GM03348 (cell line): ENCODE measurements at places on chromosomes 11 and 22.
A peak's percentile ranks its signal among the peaks of the same experiment; 100 is the strongest.

DNA sequence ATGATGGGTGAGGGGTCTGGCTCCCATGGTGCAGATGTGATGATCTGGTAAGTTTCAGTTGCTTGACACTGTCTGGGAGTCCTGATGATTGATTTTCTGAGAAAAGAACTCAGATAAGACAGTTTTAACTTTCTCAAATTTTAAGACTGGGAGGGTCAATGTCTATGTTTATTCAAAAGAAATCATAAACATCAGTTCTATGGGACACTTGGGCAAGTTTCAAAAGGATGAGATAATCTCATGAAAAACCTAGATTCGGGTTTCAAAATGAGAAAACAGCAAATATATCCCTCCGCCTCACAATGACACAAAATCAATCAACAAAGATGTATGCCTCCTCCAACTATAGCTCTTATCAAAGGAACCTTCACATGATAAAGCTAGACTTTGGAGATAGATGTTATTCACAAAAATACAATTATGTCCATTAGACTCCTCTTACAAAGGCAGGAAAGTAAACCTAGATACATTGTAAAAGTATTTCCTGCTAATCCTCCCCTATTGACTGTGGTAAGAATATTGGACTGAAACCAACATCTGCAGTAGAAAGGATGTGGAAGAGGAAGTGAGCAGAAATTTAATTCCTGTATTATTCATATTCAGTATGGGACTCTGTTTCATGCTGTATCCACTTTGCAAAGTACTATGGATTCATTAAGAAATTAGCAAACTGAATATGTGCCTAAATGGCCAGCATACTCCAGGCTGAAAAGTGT lies 21.6 kb downstream of the SVIP start:
- DNase-seq = no peak

DNA sequence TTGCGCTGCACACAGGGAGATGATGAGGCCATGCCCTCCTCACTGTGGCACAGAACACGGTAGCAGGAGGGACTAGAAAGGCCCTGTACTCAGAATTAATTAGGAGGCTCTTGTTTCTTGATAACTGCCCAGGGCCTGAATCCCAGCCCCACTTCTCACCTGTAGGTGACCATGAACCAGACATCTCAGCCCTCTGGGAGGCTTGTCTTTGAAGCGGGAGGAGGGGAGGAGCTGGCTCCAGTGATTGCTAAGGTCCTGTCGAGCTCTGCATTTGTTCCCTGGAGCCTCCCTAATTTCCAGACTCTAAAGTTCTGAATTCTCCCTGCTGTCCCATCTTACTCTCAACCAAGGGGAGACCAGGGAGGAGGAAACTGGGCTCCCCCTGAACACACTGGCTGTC lies 19.8 kb upstream of the OAF start:
- no peak for DNase-seq

DNA sequence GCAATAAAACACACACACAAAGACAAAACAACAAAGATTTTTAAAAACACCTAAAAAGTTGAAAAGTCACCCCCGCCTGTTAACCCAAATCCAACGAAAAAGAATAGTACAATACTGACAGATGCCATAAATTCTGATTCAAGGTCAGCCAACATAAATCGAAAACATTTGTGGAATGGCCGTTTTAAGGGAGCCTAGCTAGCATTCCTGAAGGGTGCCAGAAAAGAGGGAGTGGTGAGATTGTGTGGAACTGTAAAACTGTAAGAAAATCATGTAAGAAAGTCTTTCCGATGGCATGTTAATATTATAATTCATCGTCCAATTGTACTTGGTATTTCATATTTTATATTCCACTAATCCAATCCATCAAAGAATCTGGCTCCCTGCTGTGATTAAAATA lies 75.1 kb downstream of the RAB38 start:
- peak; percentile 41 for DNase-seq

DNA sequence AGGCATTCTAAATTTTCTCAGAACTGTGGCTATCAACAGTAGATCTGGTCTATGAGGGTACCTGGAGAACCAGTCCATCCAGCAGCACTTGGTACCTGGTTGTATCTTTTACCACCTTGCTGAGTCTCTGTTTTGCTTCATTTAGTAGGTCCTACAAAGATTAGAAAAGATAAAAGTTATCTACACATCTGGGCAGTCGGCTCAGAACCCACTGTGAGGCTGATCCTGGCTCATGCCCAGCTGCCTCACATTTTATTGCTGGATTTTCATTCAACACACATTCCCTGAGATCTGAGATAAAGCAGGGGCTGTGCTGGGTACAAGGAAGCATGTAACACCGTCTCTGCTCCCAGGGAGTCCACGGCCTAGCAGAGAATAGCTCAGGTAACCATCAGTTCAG lies 27.5 kb downstream of the ATP6V1E1 start:
- DNase-seq = no peak

DNA sequence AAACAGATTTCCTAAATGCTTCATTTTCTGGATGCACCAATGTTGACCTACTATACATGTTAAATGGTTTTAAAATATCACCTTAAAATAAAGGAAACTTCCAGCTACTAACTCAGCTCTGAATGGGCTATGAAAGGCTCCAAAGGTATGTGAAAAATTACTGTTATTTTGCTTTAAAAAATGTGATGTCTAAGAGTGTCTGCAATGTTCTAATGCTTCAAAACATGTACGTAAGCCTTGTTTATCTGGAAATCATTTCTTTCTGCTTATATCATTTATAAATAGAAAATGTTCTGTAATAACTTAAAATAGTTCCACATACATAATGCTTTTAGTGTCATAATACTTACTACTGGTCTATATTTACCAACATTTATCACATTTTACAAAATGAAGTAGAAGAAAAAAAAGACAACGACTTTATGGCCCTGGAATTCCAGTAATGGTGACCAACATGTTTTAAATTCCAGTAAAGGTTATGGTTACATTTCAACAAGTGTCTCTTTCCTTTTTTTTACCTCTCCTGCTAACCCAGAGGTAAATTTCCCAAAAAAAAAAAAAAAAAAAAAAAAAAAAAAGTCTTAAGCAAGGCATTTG lies 2.5 kb downstream of the BDNF start:
- DNase-seq = no peak

- peak; percentile 49 for DNase-seq
Observed at GRCh38 chr11:69541501-69542313, 60.2 kb downstream of the LINC01488 start.

- no peak for DNase-seq
Observed at GRCh38 chr11:61838501-61838900, 10.4 kb downstream of the FADS2 start.

- DNase-seq = no peak
Observed at GRCh38 chr11:13923716-13924650, 38.5 kb upstream of the SPON1 start.

- no peak for DNase-seq
Observed at GRCh38 chr22:35328472-35328885, 28.8 kb downstream of the TOM1 start.

- no peak for DNase-seq
Observed at GRCh38 chr11:46676436-46677158, 23.8 kb downstream of the ARHGAP1 start.

GRCh38 chr11:84019571-84020194 lies 733.5 kb upstream of the CCDC90B start:
- peak; percentile 50 for DNase-seq

DNA sequence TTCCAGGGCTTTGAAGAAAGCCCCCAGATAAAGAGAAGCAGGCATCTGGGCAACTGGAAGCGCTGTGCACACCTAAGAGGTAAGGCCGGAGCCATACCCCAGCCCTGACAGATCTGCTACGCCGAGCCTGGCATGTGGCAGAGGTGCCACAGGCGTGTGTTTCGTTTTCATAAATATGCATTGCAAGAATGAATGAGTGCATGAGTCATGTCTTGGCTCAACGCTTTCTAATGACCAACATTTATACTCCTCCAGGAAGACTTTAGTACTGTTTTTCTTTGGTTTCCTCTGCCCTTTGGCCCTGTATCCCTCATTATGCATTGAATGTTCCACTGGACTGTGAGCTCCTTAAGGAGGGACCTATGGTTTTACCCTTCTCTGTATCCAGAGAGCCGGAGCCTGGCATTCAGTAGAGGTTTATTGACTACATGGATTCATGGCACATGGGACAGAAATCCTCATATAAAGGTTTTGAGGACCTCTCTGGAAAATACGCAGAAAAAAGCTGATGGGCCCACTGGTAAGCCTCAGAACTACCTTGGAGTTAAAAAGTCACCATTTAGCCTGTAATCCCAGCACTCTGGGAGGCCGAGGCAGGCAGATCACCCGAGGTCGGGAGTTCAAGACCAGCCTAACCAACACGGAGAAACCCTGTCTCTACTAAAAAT lies 38.9 kb upstream of the CSNK2A3 start:
- DNase-seq = peak; percentile 72

- DNase-seq = no peak
Observed at GRCh38 chr11:124656774-124657630, 16.5 kb downstream of the SIAE start.

DNA sequence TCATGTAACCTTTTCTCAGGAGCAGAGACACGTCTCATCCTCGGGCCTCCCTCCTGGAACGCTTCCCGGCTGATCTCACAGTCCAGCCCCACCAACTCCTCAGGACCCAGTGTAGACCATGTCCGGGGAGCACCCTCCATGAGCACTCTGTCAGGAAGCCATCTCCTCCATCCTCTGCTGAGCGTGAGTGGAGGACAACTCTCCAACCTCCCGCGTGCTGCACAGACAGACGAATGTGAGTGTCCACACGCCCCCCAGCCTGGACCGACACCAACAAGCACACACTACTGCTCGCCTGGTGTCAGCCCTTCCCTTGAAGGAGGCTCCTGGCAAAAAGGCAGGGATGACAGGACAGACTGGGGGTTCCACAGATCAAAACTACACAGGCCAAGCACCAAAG lies 86.6 kb downstream of the SHANK2 start:
- DNase-seq = no peak

- no peak for DNase-seq
Observed at GRCh38 chr11:110207123-110207522, 89.3 kb downstream of the RDX start.

DNA sequence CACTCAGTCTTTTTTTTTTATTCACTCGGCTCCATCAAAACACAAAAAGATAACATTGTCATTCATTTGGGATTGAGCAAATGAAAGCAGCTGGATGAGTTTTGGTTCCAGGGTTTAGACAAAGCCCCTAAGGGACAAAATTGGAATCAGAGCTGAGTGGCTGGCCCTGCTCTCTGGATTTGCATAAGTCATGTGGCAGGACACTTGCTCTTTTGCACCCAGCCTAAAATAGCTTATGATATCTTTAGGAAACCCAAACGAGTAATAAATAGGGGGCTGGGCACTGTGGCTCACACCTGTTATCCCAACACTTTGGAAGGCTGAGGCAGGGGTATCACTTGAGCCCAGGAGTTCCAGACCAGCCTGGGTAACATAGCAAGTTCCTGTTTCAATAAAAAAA lies 11.0 kb upstream of the TMEM121B start:
- no peak for DNase-seq

- peak; percentile 40 for DNase-seq
Observed at GRCh38 chr11:128052912-128053641, 534.3 kb downstream of the ETS1 start.

GRCh38 chr22:21713428-21714058 lies 22.1 kb downstream of the YPEL1 start:
- no peak for DNase-seq

- DNase-seq = peak; percentile 46
Observed at GRCh38 chr11:111846636-111847035, 24.7 kb downstream of the ALG9 start.

- DNase-seq = no peak
Observed at GRCh38 chr11:119894916-119895315, 165.9 kb upstream of the NECTIN1 start.

DNA sequence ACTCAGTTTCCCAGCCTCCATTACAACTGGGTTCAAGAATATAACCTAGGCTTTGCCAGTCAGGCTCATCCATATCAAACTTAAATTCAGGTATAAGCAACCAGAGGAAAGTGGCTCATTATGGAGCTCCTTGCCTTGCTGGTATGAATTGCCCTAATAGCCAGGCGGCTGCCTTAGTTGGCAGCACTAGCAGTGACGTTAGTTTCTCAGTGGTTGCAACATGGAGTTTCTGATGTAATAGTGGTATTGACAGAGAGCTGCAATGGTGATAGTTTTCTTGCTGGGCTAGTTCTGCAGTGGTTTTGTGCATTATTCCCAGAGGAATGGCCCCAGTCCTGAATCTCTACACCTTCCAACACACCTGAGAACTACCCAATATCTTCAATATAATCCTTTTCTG lies 3.8 kb upstream of the TMEM123 start:
- peak; percentile 50 for DNase-seq

- no peak for DNase-seq
Observed at GRCh38 chr11:124876818-124877630, 11.8 kb downstream of the ROBO3 start.

DNA sequence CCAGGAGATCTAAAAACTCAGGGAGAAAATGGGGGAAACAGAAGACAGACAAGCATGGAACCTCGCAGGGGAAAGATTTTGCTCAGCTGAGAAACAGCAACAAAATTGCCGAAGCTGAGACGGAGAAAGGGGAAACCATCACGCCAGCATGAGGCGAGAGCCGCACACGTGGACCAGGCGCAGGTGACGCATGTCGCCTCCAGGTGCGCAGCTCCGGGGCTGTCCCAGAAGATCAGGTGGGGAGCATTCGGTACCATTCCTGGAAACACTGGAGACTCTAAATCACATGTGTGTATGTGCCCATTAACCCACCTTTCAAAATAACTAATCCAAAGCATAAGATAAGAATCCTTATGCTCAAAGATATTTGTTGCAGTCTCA lies 121.7 kb downstream of the BRD1 start:
- no peak for DNase-seq

DNA sequence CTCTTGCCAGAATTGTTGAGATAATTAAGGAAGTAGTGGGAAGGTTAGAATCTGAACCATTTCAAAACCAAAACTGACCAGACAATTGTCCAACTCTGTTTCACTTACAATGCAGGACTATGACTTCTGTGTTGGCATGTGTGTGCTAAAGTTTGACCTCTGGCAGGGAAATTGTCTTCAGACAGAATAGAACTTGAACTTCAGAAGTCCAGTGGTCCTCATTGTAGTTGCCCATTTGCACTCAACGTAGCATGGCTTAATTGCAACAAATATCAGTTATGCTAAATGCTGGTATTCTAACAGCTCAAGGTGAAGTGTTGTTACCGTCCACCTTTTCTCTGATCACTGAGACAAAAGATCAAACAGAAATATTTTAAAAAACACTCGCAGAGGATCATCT lies 47.2 kb downstream of the BLID start:
- DNase-seq = no peak

GRCh38 chr11:67545280-67545679 lies 22.0 kb upstream of the CABP2 start:
- no peak for DNase-seq

GRCh38 chr22:44180706-44181032 lies at the start of gene PARVG:
TSS of gene PARVG (plus strand) at chr22:44180925. CDS start at chr22:44183330, 2,405 bp downstream.
- DNase-seq = no peak

- DNase-seq = peak; percentile 86
Observed at GRCh38 chr11:848380-848931, 5.8 kb downstream of the TSPAN4 start.

DNA sequence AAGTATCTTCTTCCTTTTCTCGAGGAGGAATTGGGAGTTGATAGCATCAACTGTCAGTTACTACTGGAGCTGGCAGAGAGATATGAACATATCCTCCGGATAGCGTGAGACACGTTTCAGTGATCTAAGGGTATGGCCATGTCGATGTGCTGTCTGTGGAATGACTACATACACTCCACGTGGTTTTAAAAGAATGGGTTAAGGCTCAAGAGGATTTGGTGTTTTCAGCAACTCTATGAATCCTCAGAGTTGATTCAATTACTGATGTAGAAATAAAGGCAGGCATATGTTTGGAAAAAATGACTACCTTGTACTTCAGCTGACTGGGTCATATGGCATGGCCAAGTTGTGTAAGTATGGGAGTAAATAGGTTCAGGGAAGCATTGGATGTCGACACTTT lies 22.9 kb downstream of the MMP13 start:
- no peak for DNase-seq

- DNase-seq = no peak
Observed at GRCh38 chr11:102986815-102987214, 31.3 kb upstream of the MMP13 start.
